MCF 10A (cell line): ENCODE measurements at places on chromosomes 3 and 15.

GRCh38 chr3:70973558-70973957 is 610.0 kb downstream of the FOXP1 start:
- DNase-seq, result peak; percentile 54

DNA sequence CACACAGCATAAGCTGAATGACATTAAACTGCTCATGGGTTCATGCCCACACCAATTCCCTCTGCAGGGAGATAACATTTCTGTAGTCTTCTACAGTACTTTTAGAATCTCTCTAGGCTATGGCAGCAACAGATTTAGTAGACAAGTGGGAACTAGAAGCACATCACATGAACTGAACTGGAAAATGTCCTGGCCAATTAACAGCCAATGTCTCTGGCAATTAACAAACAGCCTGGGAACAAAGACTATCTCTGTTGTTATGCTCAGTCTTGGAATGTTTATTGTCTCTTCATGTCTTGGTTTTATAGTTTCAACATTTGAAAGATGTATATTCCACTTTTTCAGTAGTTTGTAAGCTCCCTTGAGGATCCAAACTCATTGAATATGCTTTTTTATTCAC is 523.2 kb upstream of the NAALADL2 start:
- DNase-seq, result no peak

DNA sequence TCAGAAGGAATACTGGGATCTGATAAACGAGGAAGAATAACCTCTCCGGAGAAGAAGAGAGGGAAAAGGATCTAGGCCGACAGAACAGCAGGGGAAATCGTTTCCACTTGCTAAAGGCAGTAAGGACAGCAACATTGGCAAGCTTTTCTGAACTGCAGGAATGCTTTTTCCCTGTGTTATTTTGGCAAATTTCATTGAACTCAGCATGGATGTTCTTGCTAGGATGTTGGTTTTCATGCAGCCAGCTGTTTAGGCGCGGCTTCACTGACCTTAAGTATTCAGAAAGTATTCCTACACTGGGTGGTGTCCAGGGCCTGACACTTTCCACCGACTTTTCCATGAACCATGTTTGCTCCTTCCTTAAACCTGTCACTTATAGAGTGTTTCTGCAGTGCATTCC is 489.7 kb downstream of the CNTN3 start:
- no peak for DNase-seq

GRCh38 chr3:47034868-47035489 is 55.5 kb downstream of the NBEAL2 start:
- no peak for DNase-seq

GRCh38 chr3:52345521-52346109 is 29.5 kb downstream of the DNAH1 start:
- no peak for DNase-seq

GRCh38 chr3:103813955-103814354 is 1379.1 kb downstream of the ZPLD1 start:
- DNase-seq, result no peak
